ENCODE measurements at places on chromosomes 13 and 19.
A peak's percentile ranks its signal among the peaks of the same experiment; 100 is the strongest.

GRCh38 chr19:49453013-49453756 is at the start of gene ALDH16A1:
Gene ALDH16A1 (plus strand): TSS chr19:49453225. CDS start chr19:49453332, 107 bp downstream.
- DNase-seq: peak; percentile 95

DNA sequence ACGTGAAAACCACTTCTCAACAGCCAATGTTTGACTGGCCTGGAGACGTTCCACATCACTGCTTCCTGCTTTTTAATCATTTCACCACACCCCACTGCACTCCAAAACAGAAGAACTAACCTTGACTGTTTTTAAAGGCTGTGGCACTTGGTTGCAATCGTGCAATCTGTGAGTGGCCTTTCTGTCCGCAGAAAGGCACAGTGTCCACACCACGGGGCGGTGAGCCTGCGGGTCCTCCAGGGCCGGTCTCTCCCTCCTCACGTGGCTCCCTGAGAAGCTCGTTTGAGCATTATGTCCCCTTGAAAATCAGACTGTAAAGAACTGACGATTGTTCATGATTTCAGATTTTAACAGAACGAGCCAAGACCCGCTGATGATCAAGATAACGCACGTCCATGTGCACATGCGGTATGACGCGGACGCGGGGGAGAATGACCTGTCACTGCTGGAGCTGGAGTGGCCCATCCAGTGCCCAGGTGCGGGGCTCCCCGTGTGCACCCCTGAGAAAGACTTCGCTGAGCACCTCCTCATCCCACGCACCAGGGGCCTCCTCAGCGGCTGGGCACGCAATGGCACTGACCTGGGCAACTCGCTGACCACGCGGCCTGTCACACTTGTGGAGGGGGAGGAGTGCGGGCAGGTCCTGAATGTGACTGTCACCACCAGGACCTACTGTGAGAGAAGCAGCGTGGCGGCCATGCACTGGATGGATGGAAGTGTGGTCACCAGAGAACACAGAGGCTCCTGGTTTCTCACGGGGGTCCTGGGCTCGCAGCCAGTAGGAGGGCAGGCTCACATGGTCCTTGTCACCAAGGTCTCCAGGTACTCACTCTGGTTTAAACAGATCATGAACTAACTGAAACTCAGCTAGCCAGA is 13.0 kb downstream of the PROZ start:
- DNase-seq: no peak

GRCh38 chr13:68185444-68186141 is 955.5 kb upstream of the PCDH9 start:
- no peak for DNase-seq

DNA sequence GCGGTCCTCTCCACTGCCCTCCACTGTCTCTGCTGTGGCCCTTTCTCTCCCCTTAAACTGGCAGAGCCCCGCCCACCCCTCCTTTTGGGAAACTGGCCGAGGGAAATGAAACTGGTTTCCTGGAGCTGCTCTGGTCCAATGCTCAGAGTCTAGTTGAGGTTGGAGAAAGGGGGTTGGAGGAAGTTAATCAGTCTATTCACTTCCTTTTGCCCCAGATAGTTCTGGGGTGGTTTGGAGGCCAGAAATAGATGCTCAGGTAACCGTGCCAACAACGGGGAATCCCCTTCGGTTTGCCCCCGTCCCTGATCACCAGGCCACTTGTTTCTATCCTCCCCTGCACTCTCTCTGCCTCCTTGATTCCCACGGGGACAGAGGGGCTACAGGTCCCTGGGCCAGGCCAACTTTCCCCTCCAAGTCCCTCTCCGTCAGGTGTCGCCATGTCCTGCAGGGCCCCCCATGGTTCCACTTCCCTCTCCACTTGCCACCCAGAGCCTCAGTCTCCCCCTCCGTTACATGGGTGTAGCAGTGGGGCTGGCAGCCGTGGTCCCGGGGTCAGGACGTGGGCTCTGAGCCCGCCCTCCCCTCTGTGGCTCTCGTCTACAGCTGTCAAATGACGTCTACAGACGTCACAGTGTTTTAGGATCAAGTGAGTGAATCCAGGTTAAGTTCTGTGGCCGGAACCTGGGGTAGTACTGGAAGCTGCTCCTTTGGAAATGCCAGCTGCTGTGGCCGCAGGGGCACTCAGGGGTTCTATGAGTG is at the start of gene IL4I1:
Gene IL4I1 (minus strand): TSS at position 25 of the 759 bp plus-strand sequence. CDS start 727 bp downstream, outside the sequence.
- peak; percentile 24 for DNase-seq

- no peak for DNase-seq
Measured at GRCh38 chr19:43640424-43640757, 741 bp upstream of the CADM4 start.

- peak; percentile 87 for DNase-seq
Measured at GRCh38 chr19:44746946-44747738, 1.4 kb upstream of the BCL3 start.

DNA sequence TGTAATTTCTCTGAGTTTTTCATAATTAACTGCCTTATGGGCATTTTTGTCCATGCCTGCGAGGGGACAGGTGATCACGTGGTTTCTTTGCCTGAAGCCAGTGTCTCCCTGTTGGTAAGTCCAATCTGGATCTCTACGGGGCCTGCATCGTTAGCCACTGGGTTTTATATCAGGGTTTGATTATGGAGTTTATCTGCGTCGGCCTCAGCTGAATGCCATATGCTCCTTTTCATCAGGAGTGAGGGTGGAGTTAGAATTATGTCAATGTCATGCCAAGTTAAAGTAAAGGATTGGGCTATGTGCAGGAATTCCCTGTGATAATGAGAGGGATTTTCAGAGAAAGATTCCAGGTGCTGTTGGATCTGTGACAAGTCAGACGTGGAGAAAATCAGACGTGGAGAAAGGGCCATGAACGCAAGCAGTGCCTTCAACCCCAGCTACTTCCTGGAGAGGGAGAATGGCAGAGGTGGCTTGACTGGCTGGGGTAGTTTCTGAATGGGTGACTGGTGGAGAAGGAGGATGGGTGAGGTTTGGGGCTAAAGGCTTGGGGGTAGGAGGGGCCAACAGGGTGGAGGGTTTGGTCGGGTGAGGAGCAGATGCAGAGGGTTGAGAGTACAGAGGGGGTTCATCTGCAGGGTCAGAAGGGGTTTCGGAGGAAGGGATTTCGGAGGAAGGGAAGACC is 24.3 kb downstream of the TMEM255B start:
- no peak for DNase-seq
